ENCODE measurements at places on chromosomes 11 and 22.
A peak's percentile ranks its signal among the peaks of the same experiment; 100 is the strongest.

DNA sequence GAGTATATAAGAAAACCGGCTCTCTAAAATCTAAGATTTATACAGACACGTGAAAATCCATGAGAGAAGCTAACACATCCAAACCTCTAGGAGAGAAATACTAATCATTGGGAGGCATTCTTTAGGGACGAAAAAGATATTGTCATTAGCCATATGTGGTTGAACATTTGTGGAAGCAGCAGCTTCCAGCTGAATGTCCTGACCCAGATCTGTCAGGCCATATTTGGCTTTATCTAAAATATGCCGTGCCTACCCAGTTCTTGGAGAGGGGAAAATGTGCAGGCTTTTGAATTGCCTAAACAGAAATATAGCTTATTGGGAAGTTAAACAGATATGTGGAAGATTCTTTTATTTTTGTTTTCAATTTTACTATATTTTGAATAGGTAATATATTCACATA lies 6.4 kb downstream of the CCDC89 start:
- DNase-seq: no peak

GRCh38 chr11:106683435-106683834 lies 334.8 kb downstream of the GUCY1A2 start:
- no peak for DNase-seq

GRCh38 chr11:69915501-69916250 lies 96.5 kb upstream of the FGF3 start:
- peak; percentile 66 for DNase-seq

GRCh38 chr11:33935461-33936456 lies 43.9 kb upstream of the LMO2 start:
- DNase-seq: no peak

- no peak for DNase-seq
Observed at GRCh38 chr11:123694551-123694950, 40.1 kb upstream of the SCN3B start.

- DNase-seq: no peak
Observed at GRCh38 chr11:21072558-21072957, 403.2 kb downstream of the NELL1 start.

DNA sequence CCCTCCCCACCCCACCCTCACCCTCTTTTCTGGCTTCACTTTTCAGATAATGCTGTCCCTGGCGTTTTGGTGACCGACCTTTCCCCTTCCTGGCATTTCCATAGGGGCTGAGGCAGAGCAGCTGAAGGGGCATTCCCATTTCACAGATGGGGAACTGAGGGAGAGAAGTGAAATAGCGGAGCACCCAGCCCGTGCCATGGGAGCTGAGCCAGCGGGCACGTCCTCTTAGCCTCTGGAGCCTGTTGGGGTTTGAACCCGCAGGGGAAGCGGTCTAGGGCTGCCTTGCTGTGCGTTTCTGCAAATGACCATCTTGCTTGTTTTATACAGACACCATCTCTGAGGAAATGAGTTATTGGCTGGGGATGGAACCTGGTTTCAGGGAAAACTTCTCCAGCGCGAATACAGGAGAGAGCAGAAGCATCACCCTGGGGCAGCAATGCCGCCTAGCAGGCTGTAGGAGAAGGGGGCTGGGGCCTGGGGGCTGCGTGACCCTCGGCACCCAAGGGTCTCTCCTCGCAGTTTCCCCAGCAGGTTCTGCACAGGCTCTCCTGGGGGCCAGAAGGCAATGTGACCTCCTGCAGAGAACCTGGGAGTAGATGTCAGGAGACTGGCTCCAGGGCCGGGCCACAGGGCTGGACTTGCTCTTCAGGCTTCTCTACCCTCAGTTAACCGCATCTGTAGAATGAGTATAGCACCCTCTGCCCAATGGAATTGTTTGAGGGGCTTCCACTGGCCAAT lies 1.5 kb downstream of the PTPRJ start:
- no peak for DNase-seq

DNA sequence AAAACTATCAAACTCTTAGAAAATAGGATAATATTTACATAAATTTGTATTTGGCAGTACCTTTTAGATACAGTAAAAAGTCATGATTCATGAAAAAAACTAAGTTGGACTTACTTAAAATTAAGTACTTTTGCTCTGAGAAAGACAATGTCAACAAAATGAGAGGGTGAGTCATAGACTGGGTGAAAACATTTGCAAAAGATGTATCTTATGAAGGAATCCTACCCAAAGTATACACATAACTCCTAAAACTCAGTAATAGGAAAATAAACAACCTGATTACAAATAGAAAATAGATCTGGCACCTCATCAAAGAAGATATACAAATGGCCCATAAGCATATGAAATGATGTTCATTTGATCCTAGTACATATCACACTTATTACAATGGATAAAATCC lies 1154.6 kb downstream of the JRKL start:
- no peak for DNase-seq

DNA sequence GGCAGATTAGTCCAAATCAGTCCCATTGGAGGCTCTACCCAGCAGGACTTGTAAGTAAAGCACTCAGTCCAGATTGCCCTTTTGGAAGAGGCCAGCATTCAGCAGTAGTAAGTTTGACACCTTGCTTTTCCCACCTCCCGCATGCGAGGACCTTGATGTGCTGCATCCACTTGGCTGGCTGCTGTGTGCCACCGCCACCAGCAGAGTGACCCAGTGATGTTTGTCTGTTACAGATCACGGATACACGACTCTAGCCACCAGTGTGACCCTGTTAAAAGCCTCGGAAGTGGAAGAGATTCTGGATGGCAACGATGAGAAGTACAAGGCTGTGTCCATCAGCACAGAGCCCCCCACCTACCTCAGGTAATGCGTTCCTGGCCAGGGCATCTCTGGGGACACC lies 6.6 kb downstream of the SMARCB1 start:
- no peak for DNase-seq

DNA sequence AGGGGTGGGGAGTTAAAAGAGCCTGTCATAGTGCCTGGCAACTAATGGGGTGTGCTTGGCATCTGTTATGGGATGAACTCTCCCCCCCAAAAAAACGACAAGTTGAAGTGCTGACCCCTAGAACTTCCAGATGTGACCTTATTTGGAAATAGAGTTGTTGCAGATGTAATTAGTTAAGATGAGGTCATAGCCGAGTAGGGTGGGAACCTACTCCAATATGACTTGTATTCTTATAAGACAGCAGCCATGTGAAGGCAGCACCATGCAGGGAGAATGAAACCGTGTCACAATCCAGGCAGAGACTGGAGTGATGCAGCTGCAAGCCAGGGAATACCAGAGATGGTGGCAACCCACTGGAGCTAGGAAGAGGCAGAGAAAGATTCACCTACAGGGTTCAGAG lies 394.5 kb downstream of the TENM4 start:
- no peak for DNase-seq

- no peak for DNase-seq
Observed at GRCh38 chr11:117256573-117256972, 24.1 kb downstream of the RNF214 start.

DNA sequence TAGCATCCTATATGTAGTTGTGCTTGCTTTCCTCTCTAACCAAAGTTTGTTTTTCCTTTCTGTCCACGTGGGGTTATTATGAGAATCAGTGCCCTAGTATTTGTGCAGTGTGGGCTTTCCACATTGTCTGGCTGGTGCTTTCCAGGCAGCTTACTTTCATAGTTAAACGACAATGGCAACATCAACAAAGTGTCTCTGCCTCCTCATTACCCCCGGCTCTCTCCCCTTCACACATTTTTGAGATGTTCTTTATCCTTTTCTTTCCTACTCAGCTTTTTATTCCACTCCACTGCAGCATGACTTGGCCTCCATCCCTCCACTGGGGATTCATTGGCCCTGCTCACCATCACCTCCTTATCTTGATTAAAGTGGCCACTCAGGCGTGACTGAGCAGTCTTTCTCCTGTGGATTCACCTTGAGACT lies 19.1 kb downstream of the SPECC1L start:
- DNase-seq: no peak

GRCh38 chr11:46369458-46370152 lies 11.9 kb upstream of the MDK start:
- DNase-seq: peak; percentile 73

GRCh38 chr11:9569588-9570164 lies 3.8 kb upstream of the WEE1 start:
- no peak for DNase-seq

DNA sequence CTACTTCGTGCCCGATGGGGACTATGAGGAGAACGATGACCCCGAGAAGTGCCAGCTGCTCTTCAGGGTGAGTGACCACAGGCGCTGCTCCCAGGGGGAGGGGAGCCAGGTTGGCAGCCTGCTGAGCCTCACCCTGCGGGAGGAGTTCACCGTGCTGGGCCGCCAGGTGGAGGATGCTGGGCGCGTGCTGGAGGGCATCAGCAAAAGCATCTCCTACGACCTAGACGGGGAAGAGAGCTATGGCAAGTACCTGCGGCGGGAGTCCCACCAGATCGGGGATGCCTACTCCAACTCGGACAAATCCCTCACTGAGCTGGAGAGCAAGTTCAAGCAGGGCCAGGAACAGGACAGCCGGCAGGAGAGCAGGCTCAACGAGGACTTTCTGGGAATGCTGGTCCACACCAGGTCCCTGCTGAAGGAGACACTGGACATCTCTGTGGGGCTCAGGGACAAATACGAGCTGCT lies 751 bp downstream of the FIBIN start:
- DNase-seq: no peak

Data from hematopoietic multipotent progenitor cell treated with erythropoietin and hydrocortisone succinate and interleukin-3 and kit ligand, for 8 days (in vitro differentiated cells).